ENCODE measurements at places on chromosomes 11 and 22.

DNA sequence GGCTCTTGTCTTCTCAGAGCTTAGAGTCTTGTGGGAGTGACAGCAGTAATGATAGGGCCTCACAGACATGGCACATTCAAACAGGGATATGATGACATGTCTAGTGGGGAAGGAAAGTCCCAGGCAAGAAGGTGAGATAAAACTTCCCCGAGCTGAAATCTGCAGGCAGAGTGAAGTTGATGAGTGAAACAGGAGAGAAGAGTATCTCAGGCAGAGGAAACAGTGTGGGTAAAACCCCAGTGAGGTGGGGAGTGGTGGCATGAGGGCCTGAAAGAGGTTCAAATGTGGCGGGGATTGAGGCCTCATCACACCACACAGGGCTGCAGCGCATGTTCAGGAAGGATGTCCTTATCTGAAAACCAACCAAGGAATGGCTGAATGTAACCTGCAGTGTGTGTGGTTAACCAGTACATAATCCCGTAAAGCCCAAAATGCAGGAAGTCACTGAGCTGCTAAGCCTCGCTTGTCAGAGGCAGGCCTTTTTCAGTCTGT, 153.8 kb upstream of the E2F8 start:
- DNase-seq, result no peak

- DNase-seq, result no peak
Measured at GRCh38 chr11:78318321-78319114, 99.1 kb downstream of the GAB2 start.

GRCh38 chr11:76141901-76142588, 64.3 kb downstream of the WNT11 start:
- DNase-seq, result no peak

DNA sequence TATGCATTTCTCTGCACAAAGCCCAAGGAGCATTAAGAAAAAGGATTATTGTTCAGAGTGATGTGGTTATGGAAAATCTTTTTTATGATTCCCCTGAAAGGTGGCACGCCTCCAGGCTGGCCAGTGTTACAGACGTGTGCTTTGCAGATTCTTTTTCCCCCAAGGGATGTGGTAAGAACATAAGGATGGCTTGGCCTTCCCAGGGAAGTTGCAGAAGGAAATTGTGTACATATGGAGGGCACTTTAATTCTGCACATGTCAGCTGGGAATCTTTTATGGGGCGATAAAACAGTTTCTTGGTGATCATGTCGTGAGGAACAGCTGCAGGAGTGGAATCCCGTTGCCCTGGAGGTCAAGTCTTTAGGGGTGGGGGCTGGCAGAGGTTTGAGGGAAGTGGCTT, 9.7 kb downstream of the SMARCB1 start:
- DNase-seq, result no peak

DNA sequence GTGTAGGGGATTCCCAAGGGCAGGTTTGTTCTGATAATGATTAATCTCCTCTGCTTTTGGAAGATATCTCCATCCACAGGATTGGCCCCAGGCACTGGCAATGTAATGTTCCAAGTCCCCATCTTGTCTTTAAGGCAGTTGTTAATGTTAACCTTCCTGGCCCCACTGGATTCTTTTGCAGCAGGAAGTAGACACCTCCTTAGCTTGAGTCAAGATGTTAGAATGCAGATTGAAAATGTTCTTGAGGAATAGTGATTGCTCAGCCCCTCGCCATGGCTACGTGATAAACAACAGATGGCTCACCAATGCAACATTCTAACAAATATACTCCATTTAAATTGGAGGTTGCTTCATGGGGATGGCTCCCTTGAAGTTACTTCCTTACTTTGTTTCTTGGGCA, 7.3 kb downstream of the HEPHL1 start:
- no peak for DNase-seq

DNA sequence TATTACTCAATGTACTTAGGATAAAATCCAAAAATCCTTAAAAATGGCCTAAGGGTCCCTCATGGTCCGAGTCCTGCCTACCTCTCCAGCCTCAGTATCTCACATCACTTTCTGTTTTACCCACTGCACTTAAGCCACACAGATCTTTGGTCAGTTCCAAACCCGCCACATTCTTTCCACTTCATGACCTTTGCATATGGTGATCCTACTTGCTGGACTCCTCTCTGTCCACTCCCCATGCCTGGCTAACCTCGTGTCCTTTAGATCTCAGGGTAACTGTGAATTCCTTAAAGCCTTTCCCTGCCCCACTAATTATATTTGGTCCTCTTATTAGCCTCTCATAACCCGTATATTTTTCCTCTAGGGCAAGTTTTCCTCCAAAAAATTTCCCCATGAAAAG, 1.2 kb downstream of the NUP160 start:
- DNase-seq, result no peak

DNA sequence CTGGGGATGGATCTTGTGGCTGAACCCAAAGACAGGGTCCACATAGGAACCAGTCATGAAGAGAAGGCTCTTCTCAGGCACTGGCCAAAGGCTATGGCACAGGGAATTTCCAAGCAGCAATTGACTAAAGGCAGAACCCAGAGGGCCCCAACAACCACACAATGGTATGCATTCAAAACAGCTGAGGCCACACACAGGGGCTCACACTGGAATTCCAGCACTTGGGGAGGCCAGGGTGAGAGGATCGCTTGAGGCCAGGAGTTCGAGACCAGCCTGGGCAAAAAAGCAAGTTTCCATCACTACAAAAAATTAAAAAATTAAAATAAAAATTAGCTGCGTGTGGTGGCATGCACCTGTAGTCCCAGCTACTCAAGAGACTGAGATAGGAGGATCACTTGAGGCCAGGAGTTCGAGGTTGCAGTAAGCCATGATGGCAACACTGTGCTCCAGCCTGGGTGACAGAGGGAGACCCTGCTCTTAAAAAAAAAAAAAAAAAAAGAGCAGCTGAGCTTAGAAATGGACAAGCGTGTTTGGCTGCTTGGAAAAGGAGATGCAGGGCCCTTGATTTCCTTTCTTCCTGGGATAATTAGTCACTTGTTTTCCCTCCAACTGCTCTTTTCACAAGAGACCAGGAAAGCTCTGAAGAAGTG, 44.6 kb downstream of the MYH9 start:
- no peak for DNase-seq

GRCh38 chr11:2142762-2143202, 3.6 kb upstream of the IGF2 start:
- no peak for DNase-seq

GRCh38 chr11:133948711-133949110, 8.1 kb downstream of the IGSF9B start:
- DNase-seq, result no peak

DNA sequence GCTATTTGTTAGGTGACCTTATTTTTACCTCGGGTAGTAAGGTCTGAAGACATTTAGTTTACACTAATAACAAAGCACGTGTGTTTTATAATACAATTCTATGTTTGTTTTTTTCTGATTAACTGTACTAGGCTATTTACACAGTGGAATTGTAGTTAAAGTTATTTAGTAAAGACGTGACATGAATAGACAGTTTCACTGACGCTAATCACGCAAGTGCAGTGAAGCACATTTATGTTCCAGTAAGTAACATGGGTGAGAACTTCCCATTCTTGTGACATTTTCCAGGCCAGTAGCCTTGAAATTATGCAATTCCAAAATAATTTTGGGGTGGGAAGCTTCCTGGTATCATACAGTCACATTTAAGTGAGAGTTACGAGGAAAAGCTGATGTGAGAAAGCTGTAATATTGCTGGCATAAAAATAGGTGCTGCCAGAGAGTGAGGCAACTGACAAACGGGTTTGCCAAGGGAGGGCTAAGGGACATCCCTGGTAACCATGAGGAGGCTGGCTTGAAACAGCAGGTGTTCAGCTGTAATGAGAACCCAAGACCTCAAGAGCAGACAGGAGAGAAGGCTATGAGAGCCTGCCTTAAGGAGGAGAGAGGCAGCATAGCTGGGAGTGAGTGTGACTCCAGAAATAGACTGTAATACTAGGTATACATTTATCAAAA, 378.8 kb downstream of the DCDC1 start:
- DNase-seq, result no peak

DNA sequence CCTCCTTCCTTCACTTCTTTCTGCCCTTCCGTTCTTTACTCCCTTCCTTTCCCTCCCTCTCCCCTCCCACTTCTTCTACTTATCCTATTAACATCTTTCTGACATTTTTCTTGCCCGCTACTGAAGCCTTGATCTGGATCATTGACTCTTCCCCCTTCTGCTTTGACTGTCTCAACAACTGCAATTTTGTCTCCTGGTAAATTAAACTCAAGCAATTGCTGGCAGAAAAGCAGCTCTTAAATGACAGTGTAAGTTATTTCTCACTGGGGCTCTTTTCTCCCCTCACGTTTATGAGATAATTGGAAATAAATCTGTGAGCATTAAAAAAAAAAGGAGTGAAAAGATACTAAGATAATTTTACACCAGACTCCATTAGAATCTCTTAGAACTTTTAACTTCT, 120.0 kb downstream of the SLC17A6 start:
- no peak for DNase-seq

- no peak for DNase-seq
Measured at GRCh38 chr11:23280088-23280487, 419.8 kb upstream of the CCDC179 start.

GRCh38 chr11:67194096-67194495, 72.2 kb upstream of the GRK2 start:
- DNase-seq, result no peak

GRCh38 chr11:121566279-121567168, 113.8 kb upstream of the SORL1-AS1 start:
- DNase-seq, result no peak

- DNase-seq, result no peak
Measured at GRCh38 chr11:111229604-111230003, 15.9 kb upstream of the POU2AF2 start.

DNA sequence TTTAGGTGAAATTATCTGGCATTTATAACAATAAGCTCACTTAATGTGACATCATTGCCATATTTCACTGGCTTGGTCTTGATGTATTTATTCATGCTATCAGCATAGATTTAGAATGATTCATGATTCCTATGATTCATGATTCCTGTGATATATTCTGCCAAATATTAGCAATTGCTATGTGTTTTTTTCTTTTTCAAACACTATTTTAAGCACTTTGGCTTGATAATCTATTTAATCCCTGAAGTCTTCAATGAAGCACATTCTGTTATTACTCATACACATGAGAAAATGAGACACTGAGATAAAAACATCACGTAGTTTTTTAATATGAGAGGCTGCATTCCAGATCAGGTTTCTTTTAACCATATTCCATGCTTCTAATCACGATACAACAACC, 78.5 kb downstream of the LUZP2 start:
- no peak for DNase-seq

- DNase-seq, result no peak
Measured at GRCh38 chr11:134032043-134032442, 36.8 kb upstream of the JAM3 start.

- no peak for DNase-seq
Measured at GRCh38 chr22:35882211-35883030, 146.2 kb downstream of the RBFOX2 start.

- no peak for DNase-seq
Measured at GRCh38 chr11:116352881-116353280, 419.9 kb downstream of the BUD13 start.

DNA sequence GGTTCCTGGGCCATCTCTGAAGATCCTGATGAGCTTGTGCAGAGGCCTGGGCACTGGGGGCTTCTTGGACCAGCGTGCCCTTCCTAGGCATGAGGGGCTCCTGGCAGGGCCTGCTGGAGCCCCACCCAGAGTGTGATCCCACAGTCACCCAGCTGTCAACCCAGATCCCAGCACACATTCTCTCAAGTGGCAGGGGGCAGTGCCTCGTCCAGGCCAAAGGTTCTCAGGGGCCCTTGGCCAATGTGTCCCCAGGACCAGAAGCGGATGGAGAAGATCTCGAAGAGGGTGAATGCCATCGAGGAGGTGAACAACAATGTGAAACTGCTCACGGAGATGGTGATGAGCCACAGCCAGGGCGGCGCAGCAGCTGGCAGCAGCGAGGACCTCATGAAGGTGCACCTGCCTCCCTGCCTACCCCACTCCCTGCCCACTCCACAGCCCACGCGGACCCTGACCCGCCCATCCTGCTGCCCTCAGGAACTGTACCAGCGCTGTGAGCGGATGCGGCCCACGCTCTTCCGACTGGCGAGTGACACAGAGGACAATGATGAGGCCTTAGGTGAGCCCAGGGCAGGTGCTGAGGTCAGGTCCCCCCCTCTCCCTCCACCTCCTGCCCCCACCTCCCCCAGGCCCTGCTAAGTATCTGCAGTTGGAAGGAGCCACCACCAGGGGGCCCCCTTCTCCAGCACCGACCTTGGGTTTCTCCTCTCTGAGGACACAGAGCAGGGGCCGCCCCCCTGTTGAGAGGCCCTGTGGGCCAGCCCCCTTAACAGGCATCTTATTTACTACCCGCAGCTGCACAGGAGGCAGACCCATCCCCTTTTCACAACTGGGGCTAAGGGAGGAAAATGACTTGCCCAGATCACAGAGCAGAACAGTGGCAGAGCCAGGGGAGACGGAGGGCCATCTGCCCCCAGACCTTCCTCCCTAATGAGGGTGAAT, 14.7 kb downstream of the GGA1 start:
- peak; percentile 57 for DNase-seq

DNA sequence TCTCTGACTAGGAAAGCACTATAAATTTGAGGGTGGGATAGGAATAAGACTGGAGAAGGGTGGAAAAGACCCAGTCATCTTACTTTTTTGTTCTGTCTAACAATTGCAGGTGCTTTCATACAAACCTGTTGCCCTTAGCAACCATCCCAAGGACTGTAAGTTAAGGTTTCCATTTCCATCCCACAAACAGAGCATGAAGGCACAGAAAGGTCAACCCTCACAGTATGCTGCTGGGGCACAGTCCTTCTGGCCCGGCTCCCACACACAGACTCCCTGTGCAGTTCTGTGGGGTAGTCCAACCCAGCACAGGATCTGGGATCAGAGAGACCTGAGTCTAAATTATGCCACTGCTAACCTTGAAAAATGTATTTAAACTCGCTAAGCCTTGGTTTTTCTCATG, 38.4 kb upstream of the ETS1 start:
- DNase-seq, result no peak

- DNase-seq, result peak; percentile 61
Measured at GRCh38 chr11:1837171-1838076, 1.4 kb upstream of the TNNI2 start.

DNA sequence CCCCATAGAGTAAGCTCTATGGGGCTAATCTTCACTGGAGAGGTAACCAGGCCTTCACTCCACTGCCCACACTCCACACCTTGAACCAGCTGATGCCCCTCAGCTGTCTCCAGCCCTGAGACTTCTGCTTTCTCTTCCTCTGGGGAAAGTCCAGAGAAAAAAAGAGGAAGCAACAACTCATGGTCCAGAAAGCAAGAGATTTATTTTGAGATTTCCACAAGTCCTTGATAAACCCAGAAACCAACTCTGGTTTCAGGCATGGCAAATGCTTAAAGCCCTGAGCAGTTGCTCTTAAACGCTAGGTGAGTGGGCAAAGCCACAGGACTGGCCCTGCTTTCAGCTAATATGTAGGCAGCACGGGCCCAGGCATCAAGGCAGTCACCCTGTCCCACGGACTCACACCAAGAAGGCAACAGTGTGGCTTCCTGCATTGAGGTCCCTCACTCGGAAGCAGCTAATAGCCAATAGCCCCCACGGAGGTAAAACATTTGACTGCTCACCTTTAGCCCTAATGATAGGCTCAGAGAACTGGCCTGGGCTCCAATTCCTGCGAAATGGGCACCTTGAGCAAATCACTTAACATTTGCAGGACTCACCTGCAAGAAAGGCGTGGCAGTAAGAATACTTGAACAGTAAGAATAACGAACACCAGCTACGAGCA, 4.3 kb downstream of the CYB561A3 start:
- DNase-seq, result no peak

- no peak for DNase-seq
Measured at GRCh38 chr22:39935116-39935515, 25.1 kb upstream of the TMA7B start.

Data from activated CD8-positive, alpha-beta memory T cell treated with anti-CD3 and anti-CD28 coated beads for 4 hours (primary cell).